ENCODE measurements at places on chromosomes 3 and 15. TPM values are rescaled to one million over a fixed set of nuclear protein-coding genes. Genes with fewer than 3 reads are reported as not detected.

The EPHB1 gene
- 0.50 TPM for total RNA-seq

- no peak for DNase-seq
Observed at GRCh38 chr15:91306144-91306543, 206.1 kb downstream of the SV2B start.

DNA sequence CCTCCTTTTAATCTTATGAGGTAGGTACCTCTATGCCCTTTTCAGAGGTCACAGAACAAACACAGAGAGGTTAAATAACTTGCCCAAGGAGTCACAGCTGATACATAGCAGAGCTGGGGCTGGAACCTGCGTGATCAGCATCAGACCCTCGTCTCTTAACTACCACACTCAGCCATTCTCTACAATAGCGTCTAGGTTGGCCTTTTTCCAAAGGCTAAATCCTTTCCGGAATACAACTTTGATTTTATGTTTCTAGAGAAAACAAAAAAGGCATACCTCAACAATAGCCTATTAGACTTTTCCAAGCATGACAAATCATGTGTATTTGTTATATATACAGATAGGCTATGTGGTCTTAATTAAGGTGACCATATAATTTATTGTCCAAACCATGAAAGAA is 187.2 kb downstream of the RORA start:
- DNase-seq, result no peak

The SLC38A3 gene
- total RNA-seq, result not detected

The KLHL6 gene
- not detected for total RNA-seq

The STAC gene
- total RNA-seq, result 6.8 TPM

GRCh38 chr15:94412979-94413746 is 181.8 kb downstream of the MCTP2 start:
- peak; percentile 67 for DNase-seq

- no peak for DNase-seq
Observed at GRCh38 chr15:96054621-96055020, 275.9 kb upstream of the NR2F2 start.
